ENCODE measurements at places on chromosomes 3 and 15.

GRCh38 chr15:80887148-80887547 lies 102.5 kb downstream of the MESD start:
- DNase-seq: no peak

GRCh38 chr3:73225991-73226390 lies 164.5 kb downstream of the EBLN2 start:
- no peak for DNase-seq

DNA sequence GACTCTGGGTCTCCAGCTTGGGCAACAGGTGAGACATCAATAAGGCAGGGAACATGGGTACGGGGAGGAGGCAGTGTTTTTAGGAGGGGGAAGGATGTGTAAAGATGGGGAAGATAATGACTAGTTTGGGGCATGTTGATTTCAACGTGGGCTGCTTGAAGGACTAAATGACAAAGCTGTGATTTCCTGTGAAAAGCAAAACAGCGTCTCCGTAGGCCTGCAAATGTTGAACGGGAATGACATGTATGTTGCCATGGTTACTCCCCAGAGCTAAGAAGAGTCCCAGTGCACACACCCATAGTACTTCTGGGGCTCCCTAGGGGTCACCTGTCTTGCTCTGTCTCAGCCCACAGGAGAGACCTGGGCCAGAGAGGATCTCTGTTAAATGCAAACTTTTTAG lies 71.3 kb upstream of the ETV5 start:
- no peak for DNase-seq

- no peak for DNase-seq
Observed at GRCh38 chr3:151766454-151766853, 32.7 kb downstream of the AADACL2 start.

DNA sequence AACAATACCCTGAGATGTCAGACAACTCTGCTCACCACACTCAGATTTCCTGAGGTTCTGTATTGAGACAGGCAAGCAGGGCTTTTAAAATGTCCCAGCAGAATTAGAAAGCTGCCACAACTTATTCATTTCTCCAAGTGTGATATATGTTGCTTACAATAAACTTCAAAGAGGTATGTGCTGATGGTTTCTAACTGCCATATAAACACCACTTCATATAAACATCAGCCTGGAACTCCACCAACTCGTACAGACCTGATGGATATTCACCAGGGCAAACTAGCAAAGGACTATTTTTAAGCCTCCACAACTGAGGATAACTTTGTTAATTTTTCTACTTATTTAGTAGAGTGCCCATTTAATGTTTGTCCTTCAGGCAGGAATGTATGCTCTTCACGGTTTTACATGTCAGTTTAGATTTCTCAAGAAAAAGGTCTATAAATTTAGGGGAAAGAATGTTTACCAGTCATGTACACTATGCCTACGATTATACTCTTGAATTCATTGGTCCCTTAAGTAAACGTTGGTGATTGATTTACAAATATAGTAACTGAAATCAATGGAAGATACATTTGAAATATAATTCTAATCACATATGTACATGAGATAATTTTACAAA lies 109.6 kb upstream of the ABI3BP start:
- DNase-seq: no peak

DNA sequence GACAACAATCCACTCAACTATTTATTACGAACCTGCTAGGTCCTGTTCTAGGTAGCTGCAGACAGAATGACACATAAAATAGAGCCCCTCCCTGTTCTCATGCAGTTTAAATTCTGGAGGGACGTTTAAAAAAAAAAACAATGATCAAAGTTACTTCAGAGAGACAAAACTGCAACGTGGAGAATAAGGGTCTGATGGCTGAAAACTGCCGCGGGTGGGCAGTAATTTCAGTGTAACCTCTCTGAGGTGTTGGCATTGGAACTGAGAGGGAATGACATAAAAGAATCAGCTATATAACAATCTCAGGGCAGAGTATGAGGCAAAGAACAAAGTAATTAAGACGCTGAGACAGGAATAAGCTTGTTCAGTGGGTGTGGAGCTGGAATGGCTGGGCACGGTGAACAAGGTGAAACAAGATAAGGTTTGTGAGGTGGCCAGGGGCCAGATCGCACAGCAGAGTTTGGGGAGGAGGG lies 19.5 kb downstream of the TBL1XR1 start:
- DNase-seq: no peak

- no peak for DNase-seq
Observed at GRCh38 chr15:64447536-64448315, 12.7 kb upstream of the ZNF609 start.

GRCh38 chr15:57532731-57533447 lies 58.8 kb upstream of the MYZAP start:
- no peak for DNase-seq

DNA sequence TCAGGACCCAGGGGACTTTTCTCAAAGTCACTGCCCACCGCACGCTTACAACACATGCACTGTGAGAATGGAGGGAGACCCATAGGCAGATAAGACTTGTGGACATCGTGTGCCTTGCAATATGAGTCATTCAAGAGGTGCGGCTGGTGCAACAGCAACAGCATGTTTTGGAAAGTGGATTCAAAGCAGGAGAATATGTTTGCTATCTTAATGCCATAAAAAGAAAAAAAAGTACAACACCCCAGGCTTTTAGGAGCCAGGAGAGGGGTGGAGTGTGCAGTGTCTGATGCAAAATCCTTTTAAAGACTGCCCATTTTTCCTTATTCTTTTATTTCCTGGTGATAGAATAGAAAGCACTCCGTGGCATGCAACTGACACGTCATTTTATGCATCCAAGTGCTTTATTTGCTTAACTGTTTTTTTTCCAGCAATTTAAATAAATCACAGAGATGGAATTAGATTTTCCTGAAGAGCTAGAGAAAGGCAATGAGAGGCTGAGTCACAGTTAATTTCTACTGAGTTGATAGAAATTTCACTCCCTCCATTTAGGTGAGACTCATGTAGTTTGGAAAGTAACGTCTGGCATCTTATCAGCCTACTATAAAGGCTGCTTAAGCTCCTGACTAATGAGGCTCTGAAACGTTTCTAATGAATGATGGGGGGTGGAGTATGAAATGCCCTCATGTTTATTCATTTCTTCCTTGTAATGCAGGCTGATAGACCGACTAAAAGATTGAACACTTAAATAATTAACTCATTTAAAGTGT lies 96.4 kb downstream of the NSUN3 start:
- DNase-seq: no peak

DNA sequence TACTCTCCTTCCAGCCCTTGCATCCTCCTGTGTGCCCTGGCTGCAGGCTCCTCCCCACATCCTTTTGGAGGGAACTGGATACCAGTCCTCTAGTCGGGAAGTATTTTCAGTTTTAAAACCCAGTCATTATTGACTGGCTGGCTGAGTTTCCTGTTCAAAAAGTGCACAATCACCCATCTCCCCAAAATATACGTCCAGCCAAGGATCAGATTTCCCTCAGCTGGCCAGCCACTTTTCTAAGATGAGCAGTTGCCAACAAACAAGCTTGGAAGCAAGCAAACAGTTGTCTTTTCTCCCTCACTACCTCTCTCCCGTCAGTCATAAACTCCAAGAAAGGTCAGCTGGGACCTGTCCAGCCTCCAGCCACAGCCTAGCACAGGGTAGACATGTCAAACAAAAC lies 147.7 kb upstream of the GALNT15 start:
- DNase-seq: no peak

DNA sequence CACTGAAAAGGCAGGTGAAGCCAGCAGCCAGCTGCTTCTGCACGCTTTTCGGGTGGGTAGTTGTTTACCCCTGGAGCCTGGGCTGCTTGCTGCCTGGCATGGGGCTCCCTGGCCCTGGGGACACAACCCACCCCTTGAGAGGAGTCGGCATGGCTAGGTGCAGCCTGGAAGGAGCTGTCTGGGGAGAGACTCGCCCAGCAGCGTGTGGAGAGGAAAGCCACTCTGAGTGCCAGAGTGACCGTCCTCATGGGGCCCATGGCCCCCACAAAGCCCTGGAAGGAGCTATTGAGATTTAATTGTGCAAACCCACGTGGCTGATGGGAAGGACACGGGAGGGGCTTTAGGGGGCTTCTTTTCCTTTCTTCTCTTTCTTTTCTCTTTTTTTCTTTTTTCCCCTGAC lies 137.5 kb downstream of the OPA1 start:
- DNase-seq: no peak

- no peak for DNase-seq
Observed at GRCh38 chr3:37290551-37290950, 116.2 kb upstream of the LRRFIP2 start.

DNA sequence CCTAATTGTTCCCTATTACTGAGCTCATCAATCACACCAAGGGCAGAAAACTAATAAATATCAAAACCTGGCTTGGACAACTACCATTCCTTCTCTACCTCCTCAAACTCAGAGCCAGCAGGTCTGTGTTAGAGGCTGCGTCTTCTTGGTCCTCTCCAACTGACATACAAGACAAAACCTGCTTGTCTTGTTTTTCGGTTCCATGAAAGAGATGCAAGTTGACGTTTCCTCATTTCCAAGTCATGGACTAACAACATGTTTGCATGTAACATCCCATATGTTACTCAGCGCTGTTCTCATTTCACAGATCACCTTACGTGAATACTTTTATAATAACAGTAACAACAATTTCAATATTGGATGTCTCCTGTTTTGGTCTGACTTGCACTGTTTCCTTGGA lies 110.9 kb downstream of the LMLN start:
- DNase-seq: no peak

DNA sequence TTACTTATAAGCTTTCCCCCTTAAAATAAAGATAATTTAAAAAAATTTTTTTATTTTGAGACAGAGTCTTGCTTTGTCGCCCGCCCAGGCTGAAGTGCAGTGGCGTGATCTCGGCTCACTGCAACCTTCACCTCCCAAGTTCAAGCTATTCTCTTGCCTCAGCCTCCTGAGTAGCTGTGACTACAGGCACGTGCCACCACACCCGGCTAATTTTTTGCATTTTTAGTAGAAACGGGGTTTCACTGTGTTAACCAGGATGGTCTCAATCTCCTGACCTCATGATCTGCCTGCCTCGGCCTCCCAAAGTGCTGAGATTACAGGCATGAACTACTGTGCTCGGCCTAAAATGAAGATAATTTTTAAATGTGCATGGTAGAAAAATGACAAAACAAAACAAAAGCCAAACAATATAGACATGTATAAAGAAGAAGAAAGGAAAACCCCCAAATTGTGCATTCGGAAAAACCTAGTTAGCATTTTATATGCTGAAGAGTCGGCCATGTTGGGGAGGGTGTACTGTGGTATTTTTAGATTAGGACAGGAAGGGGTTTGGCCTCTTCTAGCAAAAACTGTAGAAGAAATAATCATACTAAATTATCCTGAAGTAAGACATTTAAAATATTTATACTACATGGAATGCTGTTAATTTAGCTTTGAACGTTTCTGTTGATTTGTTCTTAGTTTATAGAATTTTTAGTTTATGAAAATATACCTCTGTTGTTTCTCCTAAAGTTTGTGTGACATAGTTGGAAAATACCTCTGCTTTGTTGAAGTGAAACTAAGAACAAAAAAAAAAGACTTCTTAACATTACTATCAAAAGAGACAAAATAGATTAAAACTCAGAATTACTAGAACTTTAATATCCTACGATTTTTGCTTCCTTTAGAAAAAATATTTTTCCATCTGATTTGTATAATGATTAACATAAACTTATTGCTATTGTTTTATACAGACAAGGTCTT lies 7.4 kb downstream of the APPL1 start:
- no peak for DNase-seq

- DNase-seq: no peak
Observed at GRCh38 chr15:69540622-69541021, 88.0 kb downstream of the RPLP1 start.

DNA sequence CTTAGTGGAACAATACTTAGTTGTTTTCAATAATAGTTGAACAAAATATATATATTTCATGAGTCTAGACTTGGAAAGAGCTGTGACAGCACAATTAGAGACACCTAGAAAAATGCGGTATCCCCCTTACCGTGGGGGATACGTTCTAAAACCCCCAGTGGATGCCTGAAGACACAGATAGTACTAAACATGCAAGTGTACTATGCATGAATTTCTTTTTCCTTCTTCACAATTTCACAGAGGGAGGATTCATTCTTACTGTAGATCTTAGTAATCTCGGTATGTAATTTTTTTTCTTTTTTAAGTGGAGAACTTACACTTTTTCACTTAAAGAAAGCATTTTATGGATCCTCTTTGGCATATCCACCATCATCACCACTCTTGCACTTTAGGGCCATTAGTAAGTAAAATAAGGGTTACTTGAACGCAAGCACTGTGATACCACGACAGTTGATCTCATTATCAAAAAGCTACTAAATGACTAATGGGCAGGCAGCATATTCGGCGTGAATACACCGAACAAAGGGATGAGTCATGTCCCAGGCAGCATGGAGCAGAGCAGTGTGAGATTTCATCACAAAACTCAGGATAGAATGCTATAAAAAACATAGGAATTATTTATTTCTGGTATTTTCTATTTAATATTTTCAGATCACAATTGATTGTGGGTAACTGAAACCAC lies 72.3 kb upstream of the ZNF280D start:
- no peak for DNase-seq

GRCh38 chr15:57319919-57320560 lies 56.3 kb upstream of the CGNL1 start:
- no peak for DNase-seq

DNA sequence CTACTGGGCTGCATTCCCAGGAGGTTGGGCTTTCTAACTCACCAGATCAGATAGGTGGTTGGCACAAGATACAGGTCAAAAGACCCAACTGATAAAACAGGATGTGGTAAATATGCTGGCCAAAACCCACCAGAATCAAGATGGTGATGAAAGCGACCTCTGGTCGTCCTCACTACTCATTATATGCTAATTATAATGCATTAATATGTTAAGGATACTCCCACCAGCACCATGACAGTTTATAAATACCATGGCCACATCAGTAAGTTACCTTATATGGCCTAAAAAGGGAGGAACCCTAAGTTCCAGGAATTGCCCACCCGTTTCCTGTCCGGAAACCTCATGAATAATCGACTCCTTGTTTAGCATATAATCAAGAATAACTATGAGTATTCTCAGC lies 31.6 kb downstream of the CFAP44 start:
- no peak for DNase-seq

DNA sequence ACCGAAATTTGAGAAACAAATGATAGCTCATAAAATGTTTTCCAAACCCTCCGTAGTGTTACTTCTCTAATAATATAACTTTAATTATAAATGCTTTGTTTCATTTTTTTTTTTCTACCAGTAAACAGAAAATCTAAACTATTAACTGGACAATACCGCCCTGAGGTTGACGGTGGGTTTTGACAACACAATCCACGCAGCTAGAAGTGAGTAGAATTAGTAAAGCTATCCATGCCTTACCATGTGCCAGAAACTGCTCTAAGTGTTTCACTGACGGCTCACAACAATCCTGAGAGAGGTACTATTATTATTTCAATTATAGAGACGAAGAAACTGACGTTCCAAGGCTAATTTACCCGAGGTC lies 410 bp downstream of the NDUFAF1 start:
- no peak for DNase-seq

GRCh38 chr3:113534365-113534764 lies 2.0 kb downstream of the SIDT1 start:
- peak; percentile 32 for DNase-seq

DNA sequence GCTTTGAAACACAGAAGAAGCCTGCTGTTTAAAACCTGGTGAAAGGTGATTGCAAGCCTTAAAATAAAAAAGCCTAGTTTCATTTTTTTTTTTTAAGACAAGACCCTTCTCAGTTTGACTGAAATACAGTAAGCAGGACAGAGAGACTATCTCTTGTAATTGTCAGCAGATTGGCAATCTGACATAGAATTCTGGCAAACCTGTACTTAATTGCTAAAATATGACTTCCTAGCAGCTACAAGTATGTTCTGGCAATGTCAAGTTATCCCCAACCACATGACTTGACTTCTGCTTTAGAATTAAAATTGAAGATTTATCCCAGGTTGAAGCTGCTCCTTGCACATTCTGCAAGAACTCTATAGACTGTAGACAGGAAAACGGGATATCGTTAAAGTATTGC lies 232.8 kb upstream of the NR2F2 start:
- DNase-seq: no peak
